Fibroblast of skin of left quadriceps (primary cell): ENCODE measurements at places on chromosomes 11 and 22.

DNA sequence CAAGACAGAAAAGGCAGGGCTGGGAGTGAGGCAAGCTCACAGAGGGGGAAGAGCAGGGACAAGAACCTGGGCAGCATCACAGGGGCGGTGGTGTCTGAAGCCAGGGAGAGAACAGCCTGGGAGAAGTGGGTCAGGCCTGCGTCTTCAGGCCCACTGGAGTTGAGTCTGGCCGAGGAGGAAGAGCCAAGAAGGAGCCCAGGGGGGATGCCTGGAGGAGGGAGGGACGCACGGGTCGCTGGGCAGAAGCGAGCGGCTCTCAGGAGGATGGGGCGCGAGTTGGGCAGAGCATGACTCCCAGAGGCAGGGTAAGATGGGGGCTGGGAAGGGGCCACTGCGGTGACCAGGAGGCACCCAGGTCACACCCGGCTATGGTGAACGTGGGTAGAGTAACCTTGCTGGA is 18.5 kb downstream of the LRFN4 start:
- no peak for DNase-seq

DNA sequence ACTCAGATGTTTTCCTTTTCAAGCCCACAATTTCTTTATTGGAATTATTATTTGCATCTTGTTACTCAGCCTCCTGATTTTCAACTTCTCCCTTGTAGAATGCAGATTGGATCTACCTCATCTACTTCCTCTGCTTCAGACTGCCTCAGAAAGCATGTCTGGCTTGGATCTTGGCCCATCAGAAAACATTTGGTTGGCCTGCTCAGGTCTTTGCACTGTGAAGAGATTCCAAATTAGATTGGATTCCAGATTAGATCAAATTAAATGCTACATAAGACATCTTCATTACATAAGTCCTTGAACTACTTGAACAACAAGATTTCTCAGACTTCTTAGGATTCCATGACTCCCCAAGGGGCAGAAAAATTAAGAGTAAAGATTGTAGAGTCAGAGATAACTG is 358.0 kb downstream of the DLG2 start:
- no peak for DNase-seq

DNA sequence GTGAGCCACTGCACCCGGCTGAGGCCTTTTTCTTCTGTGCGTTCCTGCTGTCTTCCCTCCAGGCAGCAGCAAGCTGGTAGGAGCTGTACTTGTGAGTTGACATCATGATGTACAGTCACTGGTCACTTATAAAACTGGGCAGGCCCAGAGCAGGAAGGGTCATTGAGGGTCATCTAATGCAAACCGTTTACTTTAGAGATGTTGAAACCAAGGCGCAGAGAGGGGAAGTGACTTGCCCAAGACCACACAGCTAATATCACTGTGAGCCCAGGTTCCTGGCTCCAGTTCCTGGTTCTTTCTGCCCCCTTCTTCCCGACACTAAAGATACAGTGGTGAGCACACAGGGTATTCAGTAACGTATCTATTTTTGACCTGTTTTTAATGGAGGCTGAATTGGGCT is 27.3 kb downstream of the PTPRJ start:
- DNase-seq, result no peak

DNA sequence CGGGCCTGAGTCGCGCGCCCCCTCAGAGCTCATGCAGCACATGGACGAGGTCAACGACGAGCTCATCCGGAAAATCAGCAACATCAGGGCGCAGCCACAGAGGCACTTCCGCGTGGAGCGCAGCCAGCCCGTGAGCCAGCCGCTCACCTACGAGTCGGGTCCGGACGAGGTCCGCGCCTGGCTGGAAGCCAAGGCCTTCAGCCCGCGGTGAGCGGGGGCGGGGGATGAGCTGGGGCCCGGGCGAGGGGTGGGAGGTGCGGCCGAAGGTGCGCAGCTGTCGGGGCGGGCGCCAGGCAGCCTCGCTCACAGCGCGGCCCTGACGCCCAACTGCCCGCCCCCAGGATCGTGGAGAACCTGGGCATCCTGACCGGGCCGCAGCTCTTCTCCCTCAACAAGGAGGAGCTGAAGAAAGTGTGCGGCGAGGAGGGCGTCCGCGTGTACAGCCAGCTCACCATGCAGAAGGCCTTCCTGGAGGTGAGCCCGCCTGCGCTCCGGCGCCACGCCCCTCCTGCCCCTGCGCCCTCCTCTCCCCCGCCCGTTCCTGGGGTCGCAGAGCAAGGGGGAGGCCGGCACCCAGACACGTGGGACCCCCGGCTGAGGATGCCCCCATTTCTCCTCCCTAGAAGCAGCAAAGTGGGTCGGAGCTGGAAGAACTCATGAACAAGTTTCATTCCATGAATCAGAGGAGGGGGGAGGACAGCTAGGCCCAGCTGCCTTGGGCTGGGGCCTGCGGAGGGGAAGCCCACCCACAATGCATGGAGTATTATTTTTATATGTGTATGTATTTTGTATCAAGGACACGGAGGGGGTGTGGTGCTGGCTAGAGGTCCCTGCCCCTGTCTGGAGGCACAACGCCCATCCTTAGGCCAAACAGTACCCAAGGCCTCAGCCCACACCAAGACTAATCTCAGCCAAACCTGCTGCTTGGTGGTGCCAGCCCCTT is 20.5 kb downstream of the EPS8L2 start:
- DNase-seq, result no peak

DNA sequence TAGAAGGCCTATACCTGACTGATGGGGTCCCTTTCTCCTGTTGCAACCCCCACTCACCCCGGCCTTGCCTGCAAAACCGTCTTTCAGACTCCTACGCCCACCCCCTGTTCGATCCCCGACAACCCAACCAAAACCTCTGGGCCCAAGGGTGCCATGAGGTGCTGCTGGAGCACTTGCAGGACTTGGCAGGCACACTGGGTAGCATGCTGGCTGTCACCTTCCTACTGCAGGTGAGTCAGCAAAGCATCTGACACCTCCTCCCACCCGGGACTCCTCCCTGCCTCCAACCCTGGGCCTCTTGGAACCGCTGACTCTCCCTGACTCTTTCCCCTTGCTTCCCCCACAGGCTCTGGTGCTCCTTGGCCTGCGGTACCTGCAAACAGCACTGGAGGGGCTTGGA is 1.2 kb downstream of the ROM1 start:
- no peak for DNase-seq

DNA sequence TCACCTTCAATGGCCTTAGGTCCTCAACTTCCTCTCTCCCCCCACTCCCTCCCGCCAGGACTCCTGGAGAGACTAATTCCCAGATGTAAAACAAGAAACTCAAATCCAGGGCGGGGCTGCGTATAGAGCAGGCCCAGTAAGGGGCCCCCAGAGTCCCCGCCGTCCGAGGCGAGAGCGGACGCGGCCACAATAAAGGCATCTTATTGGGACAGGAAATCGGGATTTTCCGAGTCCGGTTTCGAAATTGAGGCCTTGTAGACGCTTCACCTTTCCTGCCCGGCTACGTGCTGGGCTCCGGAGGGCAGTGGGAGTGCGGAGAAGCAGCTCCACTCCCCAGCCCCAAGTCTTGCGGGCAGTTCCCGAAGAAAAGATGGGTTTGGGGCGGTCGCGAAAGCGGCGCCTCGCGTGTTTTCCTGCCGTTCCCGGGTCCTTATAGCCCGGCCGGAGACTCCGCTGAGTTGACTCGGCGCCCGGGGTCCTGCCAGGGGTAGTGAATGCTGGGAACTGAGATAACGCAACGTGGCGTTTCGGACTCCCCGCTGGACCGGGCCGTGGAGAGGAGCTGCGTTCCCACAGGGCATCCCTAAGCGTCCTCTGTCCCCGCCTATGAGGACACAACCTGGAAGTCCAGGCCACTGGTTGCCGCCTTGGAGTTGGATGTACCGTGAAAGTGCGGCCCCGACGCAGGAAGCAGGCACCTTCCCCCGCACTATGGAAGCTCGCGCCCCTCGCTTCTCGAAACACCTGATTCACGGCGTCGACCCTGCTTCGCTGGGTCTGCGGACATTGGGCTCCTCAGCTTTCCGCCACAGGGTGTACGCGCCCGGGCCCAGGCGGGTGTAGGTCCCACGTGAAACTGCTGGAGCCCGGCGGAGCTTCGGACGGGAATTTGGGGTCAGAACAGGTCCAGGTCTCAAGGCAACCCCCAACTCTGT is 4.8 kb upstream of the CHRM1 start:
- DNase-seq, result no peak

DNA sequence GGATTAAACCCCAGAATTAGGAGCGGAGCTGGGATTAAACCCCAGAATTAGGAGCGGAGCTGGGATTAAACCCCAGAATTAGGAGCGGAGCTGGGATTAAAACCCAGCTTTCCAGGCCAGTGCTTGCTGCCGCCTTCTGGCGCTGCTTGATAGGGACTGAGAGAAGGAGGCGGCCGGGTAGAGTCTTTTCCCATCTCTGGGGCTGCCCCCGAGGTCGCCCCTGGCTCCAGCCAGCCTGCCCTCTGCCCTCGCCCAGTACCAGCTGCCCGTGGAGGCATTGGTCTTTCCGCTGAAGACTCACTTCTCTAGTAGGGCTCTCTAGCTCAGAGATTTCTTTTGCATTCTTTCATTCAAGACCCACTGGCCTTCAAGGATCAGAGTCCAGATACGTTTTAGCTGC is 5.2 kb downstream of the TRMU start:
- DNase-seq, result no peak

DNA sequence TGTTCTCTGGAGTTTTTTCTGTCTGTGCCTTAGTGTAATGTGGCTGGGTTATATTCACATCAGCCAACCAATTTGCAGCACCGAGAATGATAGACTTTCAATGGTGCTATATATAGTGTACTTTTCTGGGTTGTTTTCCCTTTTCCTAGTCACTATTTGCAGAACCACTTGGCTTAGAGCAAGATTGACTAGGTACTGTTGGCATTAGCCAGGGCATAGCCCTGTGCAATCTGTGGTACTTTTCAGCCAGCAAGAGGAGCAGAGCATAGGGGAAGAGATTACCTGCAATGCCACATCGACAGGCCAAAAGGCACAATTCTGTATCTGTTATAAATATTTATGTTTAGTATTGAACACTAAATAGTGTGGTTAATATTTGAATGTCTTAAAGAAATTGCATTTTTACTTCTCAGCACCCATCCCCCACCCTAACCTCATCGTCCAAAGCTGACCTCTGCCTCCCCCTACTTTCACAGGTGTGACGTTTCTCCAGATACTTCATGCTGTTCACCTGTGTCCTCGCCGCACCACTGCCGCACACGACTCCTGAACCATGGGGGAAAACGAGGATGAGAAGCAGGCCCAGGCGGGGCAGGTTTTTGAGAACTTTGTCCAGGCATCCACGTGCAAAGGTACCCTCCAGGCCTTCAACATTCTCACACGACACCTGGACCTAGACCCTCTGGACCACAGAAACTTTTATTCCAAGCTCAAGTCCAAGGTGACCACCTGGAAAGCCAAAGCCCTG is 51.4 kb downstream of the MICAL2 start:
- DNase-seq, result no peak

DNA sequence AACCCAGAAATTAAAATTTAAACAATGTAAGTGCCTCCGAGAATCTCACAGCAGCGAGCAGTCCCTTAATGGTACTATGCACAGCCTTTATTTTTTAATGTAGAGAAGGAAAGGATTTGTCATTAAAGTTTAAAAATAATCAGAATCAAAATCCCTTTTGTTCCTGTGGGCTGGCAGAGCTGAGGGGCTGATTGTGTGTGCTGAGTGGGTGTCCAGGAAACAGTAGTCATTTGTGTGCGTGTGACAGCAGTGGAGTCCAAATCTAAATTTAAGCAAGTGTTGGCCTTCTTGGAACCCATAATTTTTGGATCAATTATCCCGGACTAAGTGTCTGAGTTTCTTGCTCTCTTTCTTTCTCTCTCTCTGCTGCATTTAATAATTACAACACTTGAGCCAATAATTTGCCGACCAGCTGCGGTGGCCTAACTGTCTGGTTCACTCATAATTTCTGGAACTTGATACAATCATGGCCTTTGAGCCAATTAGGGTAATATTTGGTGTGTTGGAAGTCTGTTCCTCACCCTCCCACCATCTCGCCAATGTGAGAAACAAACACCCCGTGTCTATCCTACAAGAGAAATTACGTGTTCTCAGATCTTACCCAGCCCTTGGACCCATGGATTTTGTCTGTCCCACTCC is 528.0 kb downstream of the SOX6 start:
- DNase-seq, result no peak

- DNase-seq, result no peak
Measured at GRCh38 chr11:37333345-37333744, 735.3 kb upstream of the RAG2 start.

DNA sequence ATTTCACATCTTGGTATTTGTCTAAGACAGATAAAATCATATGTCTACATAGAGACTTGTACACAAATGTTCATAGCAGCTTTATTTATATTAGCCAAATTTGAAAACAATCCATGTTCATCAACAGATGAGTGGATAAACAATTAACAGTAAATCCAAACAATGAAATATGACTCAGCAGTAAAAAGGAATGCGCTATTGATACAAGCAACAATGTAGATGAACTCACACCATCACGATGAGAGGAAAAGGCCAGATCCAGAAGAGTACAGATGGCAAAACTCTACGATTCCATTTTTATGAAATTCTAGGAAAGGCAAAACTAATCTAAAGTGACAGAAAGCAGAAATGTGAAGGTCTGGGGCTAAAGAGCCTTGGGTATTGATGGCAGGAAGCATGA is 384.3 kb downstream of the NTM start:
- DNase-seq, result no peak

- DNase-seq, result no peak
Measured at GRCh38 chr11:65445604-65446445, 23.2 kb downstream of the NEAT1 start.

- DNase-seq, result no peak
Measured at GRCh38 chr11:67704524-67704923, 30.1 kb upstream of the ALDH3B2 start.

DNA sequence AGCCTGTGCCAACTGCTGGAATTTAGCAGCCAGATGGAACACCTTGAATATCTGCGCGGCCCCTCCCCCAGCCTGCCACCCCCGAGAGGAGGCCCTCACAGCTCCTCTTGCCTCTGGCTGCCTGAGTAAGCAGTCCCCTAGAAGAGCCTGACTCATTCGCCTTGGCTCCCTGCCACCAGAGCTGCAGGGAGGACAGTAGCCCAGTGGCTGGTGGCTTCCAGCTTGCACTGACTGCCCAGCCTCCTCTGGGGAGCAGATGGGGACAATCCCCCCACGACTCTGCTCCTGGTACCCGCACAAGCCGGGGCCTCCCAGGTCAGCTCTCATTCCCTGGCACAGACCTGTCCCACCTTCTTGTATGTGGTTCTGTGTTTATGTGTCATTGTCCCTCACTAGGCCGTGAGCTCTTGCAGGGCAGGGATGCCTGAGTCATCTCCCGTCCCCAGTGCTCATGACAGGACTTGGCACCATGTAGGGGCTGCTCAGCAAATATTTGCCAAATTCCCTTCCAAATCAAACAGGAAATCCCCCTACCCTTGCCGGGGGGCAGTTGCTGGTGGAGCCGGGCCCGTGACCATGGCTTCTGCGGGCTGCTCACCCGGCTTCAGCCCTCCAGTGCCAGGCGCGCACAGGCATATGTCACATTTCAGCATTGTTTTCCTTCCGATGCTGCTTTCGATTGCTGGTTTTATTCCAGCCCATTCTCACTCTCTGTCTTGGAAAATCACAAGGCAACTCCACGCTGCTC is 43.6 kb downstream of the CACNG2 start:
- DNase-seq, result peak; percentile 83

- no peak for DNase-seq
Measured at GRCh38 chr22:16717699-16718558, 107.3 kb downstream of the XKR3 start.

- no peak for DNase-seq
Measured at GRCh38 chr11:118735203-118735602, 55.8 kb upstream of the TREH start.
